ENCODE measurements at places on chromosomes 4 and X.

GRCh38 chr4:88177983-88178625 lies 19.7 kb upstream of the ABCG2 start:
- DNase-seq, result no peak

GRCh38 chr4:42172921-42173320 lies 20.5 kb upstream of the BEND4 start:
- DNase-seq, result no peak

DNA sequence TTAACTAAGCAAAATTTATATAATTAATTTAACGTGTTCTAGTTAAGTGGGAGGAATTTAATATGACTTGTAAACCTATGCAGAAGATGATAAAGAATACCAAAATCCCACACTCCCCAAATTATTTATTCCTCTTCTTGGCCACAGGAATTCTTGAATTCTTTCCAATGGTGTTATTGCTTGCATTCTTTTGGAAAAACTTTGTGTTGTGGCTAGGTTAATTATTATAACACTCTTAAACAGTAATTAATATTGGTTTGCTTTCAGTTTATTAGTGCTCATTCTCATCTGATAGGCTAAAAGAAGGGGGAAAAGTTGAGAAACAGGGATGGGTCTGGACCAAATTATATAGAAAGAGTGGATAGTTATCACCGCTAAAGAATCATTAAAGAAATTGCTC lies 141.5 kb upstream of the PABPC4L start:
- DNase-seq, result no peak

GRCh38 chr4:2245787-2246275 lies 3.9 kb upstream of the HAUS3 start:
- DNase-seq, result no peak

DNA sequence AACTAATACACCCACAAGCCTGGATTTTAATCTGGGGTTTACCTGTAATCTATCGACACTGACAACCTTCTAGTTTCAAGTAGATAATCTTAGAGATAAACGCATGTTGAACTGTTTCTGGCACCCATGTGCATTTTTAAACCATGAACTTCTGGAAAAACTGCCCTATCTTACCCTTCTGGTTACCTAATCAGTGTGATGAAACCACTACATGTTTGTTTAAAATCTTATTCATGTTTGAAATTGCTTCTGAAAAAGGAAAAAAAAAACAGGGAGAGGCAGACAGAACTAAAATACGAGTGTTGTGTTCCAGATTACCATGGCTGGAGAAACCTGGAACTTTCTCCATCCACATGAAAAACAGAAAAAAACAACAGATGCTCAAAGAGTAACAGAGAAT lies 139.3 kb downstream of the MID1IP1 start:
- DNase-seq, result no peak

DNA sequence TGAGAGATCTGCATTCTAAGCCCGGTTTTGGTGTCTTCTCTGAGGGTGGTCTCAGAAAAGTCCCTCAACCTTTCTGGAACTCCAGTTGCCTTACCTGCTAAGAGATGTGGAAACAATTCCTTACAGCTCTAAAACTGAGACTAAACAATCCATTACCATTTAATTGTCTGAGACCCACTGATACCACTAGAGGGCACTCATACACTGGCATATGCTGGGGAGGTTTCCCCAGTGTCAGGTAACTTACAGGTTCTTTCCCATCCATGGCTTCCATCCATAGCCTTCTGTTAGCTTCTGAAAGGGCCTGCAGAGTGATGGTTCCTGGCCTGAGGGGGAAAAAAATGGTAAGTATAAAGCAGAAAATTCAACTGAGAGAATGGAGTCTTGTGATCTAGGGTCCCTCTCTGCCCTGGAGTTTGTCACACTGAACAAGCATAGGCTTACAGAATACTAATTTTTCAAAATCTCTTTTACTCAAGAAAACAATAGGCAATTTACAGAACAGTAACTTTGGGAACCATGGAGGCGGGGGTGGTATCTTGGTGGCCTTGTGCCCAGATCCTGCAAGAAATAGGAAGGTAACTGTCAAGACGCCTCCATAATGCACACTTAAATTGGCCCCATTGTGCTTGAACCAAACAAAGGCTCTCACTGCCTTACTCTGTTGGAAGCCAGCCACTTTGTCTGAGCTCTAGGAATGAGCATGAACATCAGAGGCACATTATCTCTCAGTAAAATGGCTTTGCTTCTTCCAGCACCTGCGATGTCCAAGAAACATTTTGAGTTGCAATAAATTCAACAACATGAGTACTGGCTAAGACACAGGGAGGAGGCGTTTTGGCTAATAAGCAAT lies 236.1 kb downstream of the OPHN1 start:
- no peak for DNase-seq

GRCh38 chrX:153885208-153885787 lies 675 bp downstream of the L1CAM start:
- DNase-seq, result peak; percentile 50

DNA sequence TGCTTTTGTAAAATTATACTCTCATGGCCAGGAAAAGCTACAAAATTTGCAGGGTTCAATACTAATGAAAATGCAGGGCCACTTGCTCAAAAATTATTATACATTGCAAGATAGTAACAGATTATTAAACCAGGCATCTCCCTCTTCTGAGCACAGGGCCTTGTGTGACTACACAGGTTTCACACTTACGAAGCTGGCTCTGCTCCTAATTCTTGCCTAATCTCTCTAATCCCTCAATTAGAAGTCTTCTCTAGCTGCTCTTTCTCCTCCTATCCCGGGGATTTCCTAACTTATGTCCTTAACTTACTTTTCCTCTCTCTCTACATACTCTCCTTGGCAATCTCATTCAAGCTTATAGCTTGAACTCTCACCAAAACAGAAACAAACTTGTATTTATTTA lies 168.3 kb downstream of the AREG start:
- no peak for DNase-seq

- no peak for DNase-seq
Observed at GRCh38 chr4:119602366-119602765, 26.2 kb downstream of the PDE5A start.

- DNase-seq, result no peak
Observed at GRCh38 chrX:108485960-108486359, 46.3 kb downstream of the COL4A5 start.

DNA sequence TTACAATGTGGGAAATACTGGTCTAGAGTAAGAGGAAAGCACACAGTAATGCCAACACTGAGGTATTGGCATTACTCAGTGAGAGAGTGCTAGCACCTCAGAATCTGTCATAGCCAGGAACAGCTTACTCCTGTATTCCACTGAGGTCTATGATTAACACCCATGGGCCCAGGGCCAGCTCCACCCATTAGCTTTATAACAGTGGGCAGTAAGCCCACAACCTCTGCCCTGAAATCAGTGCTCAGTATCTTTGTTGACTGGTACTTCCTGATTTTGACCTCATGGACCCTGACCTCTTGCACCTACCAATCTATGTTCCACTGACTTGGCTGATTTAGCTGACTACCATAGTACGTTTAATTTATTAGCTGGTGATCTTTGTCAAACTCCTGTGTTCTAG lies 56.1 kb downstream of the LANCL3 start:
- DNase-seq, result no peak
